Stimulated activated CD8-positive, alpha-beta memory T cell treated with anti-CD3 and anti-CD28 coated beads, Interleukin-4, amount 100 ng/mL, for 48 hours (primary cell): ENCODE measurements at places on chromosomes 1 and 21.

- peak; percentile 87 for DNase-seq
Observed at GRCh38 chr1:83860490-83861221, 138.3 kb downstream of the TTLL7 start.

GRCh38 chr1:17189632-17189990 lies 15.3 kb upstream of the PADI1 start:
- DNase-seq, result no peak

DNA sequence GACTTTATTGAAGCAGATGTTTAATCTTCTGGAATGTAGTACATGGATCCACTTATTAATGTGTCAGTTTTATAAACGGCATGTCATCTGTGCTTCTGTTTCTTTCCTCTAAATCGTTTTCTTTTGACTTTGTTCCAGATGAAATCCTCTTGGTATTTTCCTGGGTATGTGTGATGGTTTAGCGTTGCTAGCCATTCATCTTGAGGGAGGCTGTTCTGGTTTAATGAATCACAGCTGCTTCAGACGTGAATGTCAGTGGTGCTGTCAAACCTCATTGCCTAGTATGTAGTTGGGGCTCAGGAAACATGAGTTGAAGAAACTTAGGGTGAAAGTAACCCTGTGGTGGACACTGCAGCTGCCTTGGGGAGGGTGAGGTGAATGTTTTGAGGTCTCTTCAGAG lies 33.2 kb downstream of the KCNK1 start:
- DNase-seq, result no peak

- DNase-seq, result no peak
Observed at GRCh38 chr1:116739371-116740012, 14.7 kb upstream of the CD2 start.

- no peak for DNase-seq
Observed at GRCh38 chr1:58440696-58441095, 105.8 kb downstream of the OMA1 start.

DNA sequence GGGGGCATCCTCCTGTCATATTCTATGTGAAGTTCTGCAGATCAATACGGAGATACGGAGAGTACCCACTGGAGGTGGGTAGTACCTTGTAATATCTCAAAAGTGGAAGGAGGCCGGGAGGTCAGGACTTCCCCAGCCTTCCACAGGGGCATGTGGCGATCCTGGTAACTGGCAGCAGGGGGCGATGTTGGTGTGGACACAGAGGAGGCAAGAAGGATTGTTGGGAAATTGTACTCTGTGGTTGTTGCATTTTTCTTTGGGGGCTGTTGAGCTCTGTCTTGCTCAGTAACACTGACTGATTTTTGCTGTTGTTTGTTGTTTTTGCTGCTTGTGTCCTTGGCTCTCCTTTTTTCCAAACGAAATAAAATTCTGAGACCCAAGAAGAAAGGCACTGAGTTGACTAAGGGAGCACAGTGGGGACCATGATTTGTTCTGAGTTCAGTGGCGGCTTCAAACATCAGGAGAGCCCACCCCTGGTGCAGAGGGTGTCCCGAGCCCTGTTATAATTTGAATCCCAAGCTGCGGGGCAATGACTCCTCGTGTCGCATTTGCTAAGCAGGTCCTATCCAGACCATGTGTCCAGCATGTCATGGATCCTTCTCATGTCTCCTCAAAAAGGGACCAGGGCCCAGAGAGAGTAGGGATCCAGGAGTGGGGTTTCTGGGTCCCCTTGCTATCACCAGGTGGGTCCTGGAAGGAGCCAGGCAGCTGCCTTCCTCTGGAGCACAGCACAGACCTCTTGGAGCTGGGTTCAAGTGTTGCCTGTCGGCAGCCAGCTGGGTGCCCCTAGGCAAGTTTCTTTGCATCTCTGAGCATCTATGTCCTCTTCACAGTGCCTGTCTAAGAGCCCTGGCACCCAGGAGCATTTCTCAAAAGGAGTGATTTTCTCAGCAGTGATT lies 22.8 kb downstream of the LHX4 start:
- peak; percentile 91 for DNase-seq

GRCh38 chr21:34552360-34553098 lies 40.5 kb upstream of the KCNE1 start:
- no peak for DNase-seq

GRCh38 chr1:54081306-54082270 lies 28.2 kb downstream of the TCEANC2 start:
- peak; percentile 80 for DNase-seq

- no peak for DNase-seq
Observed at GRCh38 chr1:46528297-46528955, 23.0 kb downstream of the KNCN start.

DNA sequence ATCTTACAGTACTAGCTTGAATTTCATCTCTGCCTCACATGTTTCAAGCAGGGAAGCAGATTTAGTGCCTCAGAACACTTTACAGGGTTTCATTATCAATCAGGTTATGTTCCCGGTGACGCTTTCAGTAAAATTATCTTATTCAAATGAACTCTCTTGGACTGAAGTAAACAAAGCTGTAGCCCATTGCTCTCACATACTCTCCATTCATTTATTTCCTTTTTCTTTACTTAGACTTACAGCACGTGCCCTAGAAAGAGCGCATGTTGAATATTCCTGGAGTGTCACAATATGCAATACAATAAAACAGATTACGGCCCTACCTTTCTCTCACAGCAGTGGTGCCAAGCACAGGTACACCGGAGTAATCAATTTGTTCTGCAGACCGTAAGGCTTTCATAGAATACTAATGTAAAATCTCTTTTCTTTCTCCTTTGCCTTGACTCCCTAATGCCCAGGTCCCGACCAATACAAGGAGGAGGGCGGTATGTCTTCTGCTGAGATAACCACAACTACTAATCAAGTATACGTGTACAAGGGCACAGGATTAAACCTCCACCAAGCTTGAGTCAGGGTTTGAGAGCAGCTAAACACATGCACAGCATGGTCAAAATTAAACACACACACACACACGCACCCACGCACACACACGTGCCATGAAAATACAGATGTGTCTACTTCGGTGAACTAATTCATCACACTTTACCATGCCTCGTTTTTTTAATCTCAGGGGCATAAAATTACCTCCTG lies 62.8 kb downstream of the NRIP1 start:
- DNase-seq, result no peak

DNA sequence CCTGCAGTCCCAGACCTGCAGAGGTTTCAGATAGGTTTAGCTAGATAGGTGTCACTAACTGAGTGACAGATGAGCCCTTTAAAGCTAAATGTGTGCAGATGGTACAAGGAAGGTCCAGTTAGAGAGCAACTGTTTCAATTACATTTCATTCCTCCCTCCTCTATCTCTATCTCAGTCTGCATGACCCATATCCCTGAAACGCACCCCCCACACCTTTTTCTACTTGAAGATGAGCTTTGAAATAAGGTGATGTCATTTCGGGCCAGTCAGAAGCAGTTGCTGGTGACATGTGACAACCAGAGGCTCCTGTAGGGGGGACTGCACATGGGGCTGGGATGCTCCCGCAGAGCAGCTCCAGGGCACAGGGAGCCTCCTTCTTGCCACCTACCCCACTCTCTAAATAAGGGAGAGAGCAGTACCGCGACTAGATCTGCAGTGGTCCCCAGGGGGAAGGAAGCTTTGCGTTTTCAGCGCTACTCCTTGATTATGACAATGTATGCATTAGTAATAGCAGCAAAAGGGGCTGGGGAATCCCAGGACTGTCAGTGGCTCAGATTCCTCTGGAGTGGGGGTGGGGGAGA lies 4.3 kb downstream of the ATP8B2 start:
- peak; percentile 51 for DNase-seq

- no peak for DNase-seq
Observed at GRCh38 chr21:24310788-24311187, 1296.5 kb downstream of the MRPL39 start.

DNA sequence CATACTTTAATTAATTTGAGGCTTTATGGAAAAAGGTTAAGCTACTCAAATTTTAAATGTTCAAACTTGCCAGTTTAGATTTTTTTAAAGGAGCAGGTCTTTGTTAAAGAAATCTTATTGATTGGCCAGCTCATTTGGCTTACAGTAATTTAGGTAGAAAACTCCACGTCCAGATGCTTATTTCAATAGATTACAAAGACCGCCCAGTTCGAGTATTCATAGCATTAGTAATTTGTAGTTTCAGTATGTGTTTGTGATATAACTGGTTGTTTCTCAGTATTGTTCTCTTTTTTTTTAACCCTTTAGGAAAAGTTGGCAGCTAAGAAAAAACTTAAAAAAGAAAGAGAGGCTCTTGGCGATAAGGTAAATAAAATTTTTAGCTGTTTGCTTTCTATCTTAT lies 1.6 kb downstream of the RPF1 start:
- DNase-seq, result no peak

GRCh38 chr1:199678771-199679170 lies 348.7 kb upstream of the NR5A2 start:
- DNase-seq, result no peak

- no peak for DNase-seq
Observed at GRCh38 chr1:217721692-217722091, 90.5 kb downstream of the SPATA17 start.

- no peak for DNase-seq
Observed at GRCh38 chr1:248788327-248788726, 32.8 kb upstream of the LYPD8 start.

DNA sequence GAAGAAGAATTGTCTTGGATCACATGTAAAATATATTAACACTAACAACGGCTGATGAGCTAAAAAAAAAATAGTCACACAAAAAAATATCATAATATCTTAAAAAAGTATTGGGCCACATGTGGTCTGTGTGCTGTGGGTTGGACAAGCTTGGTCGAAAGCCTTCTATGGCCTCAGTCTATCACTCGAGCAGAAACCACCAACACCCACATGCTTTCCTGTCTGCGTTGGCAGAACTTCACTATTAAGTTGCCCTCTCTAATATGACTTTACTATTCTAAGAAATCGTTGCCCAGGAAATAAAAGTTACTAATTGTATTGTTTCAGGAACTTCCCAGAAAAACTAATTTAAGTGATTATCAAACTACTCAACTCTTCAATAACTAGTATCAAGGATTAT lies 28.2 kb upstream of the ETS2 start:
- peak; percentile 34 for DNase-seq

DNA sequence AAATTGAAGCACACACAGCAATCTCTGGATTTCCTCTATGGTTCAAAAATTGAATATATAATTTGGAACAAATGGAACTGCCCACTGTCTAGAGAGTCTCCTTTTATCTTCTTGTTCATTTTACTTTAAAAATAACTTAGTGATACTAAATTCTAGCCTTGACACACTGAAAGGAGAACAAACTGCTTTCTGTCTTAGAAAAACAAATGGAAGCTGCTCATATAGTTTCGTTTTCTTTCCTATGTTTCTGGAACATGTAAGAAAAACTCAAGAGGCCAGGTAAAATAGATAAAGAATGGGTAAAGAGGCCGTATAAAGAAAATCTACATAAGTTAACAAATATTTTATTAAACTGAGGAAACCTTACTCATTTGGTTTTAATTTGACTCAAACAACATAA lies 332.7 kb downstream of the NEGR1 start:
- DNase-seq, result no peak

GRCh38 chr1:29828526-29829447 lies 592.5 kb downstream of the PTPRU start:
- no peak for DNase-seq

DNA sequence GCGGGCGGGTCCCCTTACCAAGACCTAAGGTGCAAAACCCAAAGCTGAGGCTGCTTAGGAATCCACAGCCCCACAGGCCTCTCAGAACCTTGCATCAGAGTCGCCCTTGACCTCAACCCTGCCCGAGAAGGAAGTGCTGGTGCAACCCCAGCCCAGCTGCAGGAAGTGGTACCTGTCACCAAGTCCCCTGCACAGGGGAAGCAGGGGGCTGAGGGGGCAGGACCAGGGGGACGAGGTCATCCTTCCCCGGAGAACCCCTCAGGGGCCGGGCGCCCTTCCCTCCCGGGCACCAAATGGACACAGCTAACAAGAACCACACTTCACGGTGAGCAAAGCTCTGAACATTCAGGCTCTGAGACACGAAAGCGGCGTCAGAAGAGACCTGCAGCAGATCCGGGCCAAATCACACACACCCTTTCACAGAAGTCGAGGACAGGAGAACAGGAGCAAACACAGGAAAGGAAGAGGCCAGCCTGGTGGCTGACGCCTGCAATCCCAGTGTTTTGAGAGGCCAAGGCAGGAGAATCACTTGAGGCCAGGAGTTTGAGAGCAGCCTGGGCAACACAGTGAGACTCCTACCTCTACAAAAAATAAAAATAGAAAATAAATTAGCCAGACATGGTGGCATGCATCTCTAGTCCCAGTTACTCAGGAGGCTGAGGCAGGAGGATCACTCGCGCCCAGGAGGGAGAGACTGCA lies 6.4 kb downstream of the ITGB2 start:
- peak; percentile 80 for DNase-seq

DNA sequence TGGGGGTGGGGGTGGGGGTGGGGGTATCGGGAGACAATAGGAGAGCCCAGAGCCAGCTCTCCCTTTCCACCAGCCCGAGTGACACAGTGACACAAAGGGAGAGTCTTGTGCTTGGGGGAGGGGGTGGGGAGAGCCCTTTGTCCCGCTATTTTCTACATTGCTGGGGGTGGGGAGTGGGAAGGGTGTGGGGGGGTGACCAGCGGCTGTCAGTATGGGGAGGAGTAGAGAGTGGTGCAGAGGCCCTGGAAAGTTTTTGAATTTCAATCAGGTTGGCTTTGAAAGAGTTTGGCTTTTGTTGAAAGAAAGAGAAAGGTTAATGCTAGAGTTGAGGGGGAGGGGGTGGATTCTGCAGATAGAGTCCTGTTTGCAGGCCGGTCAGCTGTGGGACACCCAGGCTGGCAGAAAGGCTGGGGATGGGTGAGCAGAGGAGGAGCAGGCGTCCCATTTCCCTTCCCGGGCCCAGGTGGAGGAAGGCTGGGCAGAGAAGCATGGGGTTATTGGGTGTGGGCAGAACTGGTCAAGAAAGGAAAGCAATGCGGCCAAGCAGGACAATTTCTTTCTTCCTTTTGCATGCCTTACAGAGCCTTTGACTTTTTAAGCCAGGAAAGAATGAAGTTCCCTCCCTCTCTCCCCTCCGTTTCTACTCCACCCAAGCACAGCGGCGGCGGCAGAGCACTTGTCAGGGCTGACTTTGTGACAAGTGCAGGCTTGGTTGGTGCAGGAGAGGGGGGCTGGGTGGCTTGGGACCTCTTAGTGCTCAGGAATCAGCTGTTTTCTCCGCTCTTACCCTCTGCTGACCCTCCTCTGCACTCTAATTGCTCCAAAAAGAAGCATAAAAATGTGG lies 96.2 kb downstream of the RNF220 start:
- no peak for DNase-seq

DNA sequence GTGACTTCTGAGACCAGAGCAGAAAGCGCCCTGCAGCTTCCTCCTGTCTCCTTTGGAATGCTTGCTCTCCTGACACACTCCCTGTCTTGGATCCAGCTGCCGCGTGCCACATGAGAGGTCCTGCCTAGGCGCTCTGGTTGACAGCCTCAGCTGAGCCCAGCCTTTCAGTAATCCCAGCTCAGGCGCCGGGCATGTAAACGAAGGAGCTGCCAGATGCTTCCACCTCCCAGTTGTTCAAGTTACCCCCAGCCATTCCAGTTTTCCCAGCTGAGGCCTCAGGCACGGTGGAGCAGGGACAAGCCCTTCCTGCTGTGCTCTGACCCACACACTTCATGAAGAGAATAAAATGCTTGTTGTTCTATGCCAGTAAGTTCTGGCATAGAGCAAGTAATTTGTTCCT lies 14.3 kb upstream of the CD34 start:
- DNase-seq, result no peak
